HFF-Myc (cell line): ENCODE measurements at places on chromosomes 4 and X.

DNA sequence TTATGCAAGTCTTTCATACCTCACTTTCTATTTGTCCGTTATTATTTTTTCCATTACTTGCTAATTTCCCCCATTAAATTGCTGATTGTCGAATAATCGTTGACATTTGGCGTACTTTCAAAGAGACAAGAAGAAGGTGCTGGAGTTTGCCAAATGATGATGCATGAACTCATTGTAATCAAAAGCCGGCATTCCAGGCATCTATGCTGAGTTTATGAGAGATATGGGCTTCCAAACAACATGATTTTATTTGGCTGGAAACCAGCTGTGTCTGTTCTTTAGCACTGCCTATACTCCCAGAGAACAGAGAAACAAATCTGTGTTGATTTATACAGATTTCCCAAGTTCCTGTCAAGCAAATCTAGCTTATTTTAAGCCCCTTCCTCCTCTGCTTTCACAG is 80.8 kb upstream of the RPS6KA3 start:
- no peak for DNase-seq

DNA sequence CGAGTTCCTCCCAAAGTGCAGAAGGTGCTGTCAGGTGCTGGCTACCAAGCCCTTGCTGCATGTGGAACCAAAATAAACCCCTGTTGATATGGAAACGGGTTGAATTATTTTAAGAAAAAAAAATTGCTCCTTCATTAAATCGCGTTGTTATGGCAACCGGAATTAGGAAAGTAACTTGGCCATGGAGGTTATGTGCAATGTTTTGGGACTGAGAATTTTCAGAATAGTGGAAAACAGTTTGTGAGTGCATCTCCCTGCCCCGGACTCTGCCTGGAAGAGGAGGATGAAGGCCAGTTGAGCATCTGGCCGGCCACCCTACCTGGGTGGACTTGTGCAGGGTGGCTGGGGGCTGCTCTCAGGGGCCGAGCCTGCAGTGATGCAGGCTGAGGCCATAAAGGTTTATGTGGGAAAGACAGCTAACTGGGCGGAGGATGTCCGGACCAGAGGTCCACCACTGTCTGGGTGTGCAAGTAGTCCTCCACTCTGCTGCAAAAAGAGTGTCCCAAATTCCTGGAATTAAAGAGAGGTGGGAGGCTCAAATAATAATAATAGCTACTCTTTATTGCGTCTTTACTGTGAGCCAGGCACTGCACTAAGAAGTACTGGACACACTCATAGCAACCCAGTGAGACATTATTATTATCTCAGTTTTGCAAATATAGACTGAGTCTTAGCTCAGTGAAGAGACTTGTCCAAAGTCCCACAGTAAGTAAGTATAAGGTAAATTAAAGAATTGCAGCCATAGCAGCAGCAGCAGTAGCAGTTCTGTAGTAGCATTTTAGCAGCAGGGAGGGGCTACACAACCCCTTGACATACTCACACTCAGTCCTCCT is 20.6 kb downstream of the RTL5 start:
- no peak for DNase-seq

GRCh38 chr4:24245491-24245820 is 338.9 kb downstream of the DHX15 start:
- DNase-seq, result no peak

GRCh38 chr4:612749-613125 is 12.6 kb upstream of the PDE6B start:
- no peak for DNase-seq

GRCh38 chr4:16765546-16765945 is 132.9 kb downstream of the LDB2 start:
- DNase-seq, result no peak

DNA sequence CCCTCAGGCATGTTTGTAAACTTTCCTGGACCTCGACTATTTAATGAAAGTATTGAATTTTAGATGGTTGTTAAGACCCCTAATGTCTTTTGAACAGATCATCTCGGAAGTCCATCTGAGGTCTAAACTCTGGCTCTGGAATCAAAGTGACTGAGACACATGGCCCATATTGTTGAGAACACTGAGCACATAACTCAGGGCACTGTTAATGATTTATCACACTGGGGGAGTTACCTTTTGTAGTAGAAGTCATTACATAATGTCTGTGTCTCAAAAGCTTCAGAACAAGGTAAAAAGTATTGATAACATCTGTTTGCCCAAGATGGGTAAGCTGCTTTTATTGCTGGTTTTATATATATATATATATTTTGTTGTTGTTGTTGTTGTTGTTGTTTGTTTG is 103.4 kb upstream of the HS3ST1 start:
- no peak for DNase-seq

DNA sequence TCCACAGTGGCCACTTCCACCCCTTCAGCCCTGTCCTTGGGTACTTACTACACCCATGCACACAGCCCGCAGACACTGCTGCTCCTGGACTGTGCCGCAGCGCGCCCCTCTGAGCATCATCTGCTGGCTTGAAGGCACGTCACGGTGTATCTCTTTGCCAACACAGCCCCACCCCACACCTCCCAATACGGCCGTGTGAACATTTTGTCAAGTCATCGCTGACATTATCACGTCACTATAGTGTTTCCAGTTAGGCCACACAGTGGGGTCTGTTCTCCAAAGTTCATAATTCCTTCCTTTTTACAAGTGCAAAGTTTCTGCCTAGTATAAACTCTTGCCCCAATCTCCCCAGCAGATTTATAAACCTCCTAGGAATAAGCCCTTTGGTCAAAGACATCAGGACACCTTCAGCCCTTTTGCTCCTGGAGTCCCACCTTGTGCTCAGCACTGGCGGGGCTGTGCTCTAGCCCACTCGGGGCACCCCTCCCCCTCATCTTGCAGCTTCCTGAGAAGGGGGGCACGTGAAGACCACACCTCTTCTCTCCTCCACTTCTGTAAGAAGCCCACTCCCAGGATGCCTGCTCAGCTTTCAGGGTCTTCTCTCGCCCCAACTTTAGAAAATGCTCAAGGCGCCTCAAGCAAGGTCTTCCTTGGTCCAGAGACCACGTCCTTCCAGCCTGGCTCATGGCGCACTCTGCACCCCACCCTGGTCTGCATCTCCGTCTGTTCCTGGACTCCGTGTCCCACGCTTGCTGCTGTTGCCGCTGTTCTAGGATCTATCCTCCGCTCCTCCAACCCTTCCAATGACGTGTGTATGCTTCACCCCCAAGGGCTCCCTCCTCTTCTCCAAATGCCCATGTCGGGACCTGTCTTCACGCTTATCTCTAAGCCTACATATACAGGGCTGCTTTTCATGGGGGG is 7.2 kb downstream of the FAM53A start:
- no peak for DNase-seq

DNA sequence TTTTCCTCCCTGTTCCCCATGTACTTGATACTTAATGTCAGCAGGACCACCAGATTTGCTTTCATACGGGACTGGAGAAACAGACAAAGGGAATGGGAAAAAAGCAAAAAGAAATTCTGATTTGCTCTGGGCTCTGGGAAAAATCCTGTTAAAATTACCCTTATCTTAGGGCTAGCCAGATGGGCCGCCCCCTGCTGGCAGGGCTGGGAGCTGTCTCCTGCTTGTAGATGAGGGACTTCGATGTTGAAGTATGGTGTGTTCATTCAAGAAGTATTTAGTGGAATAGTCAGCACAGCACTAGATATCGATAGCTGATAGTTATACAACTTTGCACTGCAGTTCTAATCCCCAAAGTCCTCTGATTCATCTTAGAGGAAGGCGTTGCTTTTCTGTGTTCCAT is 45.8 kb downstream of the BCORL1 start:
- no peak for DNase-seq

GRCh38 chr4:169367826-169368225 is 97.1 kb upstream of the SH3RF1 start:
- DNase-seq, result no peak

- no peak for DNase-seq
Observed at GRCh38 chrX:23114241-23114640, 114.5 kb downstream of the DDX53 start.

GRCh38 chr4:675036-675882 is 917 bp downstream of the MYL5 start:
- DNase-seq, result no peak

- DNase-seq, result no peak
Observed at GRCh38 chr4:38086151-38086848, 126.1 kb downstream of the PTTG2 start.

DNA sequence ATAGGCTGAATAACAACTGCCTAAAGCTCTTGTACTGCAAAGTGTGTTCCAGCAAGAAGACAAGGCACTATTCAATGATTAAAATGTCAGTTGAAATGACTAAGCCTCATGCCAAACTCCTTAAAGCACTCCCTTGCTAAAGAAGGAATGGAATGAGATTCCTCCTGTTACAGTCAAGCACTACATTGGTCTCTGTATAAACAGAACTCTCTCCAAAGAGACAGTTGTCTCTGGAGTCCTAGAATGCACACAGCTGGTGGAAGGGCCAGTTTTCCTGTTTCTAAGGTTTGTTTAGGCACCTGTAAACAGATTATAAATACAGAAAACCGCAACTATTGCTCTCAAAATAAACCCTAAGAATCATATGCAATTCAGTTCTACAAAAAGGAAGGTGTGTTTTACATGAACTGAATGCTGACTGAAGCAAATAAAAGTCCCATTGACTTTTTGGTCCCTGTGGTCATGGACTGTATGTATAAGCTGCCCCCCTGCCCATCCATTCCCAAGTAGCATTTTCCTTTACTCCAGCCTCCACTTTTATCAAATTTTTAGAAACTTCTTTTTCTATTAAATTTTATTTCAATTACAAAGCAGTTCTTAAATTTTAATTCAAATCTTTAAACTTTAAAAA is 47.0 kb downstream of the FAT1 start:
- DNase-seq, result peak; percentile 51

DNA sequence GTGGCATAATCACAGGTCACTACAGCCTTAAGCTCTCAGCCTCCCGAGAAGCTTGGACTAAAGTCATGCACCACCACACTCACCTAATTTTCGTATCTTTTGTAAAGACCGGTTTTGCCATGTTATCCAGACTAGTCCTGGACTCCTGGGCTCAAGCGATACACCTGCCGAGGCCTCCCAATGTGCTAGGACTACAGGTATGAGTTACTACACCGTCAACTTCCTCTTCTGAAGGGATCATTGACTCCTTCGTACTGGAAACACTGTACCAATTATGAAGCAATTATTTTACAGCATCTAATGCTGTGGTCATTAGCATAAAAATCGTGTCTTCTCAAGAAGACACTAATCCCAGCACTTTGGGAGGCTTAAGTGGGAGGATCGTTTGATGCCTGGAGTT is 35.2 kb downstream of the PDS5A start:
- no peak for DNase-seq

- no peak for DNase-seq
Observed at GRCh38 chrX:79572566-79572965, 205.4 kb upstream of the ITM2A start.

- no peak for DNase-seq
Observed at GRCh38 chrX:103360092-103360491, 3.8 kb downstream of the TCEAL9 start.

- no peak for DNase-seq
Observed at GRCh38 chr4:11130195-11130970, 298.3 kb downstream of the HS3ST1 start.

DNA sequence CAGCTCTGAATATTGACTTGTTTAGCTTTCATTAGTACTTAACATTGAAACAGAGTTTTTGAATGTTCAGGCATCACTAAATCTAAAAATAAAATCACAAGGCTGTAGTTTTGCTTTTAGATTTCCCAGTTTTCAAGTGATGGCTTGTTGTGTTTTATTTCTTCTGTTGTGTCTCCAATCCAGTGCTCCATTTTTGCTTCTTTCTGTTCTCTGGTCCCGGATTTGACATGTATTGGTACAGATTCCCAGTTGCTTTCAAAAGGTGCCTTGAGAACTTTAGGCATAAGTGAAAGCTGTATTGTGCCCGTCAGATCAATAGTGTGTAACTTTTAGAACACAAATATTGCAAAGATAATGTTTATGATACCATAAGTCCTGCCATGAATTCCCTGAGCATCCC is 53.2 kb downstream of the ARHGAP10 start:
- DNase-seq, result no peak

DNA sequence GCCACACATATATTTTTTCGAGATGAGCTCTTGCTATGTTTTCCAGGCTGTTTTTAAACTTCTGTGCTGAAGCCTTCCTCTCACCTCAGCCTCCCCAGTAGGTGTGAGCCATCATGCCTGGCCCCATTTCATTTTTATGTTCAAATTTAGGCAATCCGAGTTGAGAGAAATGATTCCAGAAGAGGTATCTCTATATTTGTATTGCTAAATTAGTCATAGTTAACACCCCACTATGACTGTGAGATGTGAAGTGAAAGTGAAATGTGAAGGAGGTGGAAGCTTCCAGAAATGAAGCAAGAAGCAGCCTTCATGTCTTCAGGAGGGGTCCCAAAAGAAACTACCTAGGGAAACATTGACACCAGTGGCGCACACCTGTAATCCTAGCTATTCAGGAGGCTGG is 17.7 kb downstream of the APELA start:
- no peak for DNase-seq

DNA sequence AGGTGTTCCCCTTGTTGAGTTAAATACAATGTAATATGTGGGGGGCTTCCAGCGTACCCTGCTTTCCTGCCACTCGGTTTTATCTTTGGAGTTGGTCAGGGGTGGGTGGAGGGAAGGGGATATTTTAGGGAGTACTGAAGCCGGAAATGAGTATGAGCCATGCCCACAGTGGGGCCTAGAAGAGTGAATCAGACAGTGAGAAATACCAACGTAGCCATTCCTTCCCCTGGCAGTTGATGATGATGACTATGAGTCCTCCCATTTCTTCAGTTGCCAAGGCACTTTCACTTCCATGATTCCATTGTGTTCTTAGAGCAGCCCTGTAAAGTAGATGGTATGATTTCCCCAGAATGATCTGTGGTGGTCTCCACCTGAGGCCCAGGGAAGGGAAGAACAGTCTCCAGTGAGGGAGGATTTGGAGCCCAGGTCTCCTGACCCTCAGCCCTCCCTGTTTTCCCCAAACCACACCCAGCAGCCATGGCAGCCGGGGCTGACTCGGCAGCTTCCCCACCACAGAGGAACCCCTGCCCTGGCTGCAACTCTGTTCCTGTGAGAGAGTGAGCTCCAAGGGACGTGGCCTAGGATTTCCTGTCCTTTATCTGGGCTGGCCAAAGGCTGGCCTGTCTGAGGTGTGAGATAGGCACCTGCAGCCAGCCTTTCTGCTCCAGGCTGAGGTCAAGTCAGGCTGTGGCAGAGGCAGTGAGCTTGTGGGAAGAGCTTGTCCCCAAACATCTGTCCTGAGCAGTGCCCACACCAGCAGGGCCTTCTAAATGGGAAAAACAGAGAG is 52.7 kb downstream of the STARD8 start:
- DNase-seq, result no peak

DNA sequence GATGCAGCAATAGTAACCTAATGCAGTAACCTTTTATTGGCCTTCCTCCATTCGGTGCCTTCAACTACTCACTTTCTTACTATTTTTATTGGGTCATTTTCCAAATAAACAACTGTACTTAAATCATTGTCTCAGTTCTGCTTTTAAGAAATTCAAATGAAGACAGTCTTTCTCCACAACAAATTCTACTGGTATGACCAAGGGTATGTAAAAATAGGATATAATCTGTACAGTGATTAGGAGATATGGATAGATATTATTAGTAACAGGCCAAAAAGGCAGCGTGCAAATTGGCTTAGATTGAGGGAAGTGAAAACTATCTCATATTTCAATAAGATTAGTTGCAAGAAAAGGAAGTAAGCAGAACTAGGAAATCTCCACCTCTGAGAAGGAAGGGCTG is 177.4 kb upstream of the PPP1R2C start:
- no peak for DNase-seq
